Calu3 (cell line): ENCODE measurements at places on chromosomes 2 and 18. TPM values are rescaled to one million over a fixed set of nuclear protein-coding genes. Genes with fewer than 3 reads are reported as not detected.

DNA sequence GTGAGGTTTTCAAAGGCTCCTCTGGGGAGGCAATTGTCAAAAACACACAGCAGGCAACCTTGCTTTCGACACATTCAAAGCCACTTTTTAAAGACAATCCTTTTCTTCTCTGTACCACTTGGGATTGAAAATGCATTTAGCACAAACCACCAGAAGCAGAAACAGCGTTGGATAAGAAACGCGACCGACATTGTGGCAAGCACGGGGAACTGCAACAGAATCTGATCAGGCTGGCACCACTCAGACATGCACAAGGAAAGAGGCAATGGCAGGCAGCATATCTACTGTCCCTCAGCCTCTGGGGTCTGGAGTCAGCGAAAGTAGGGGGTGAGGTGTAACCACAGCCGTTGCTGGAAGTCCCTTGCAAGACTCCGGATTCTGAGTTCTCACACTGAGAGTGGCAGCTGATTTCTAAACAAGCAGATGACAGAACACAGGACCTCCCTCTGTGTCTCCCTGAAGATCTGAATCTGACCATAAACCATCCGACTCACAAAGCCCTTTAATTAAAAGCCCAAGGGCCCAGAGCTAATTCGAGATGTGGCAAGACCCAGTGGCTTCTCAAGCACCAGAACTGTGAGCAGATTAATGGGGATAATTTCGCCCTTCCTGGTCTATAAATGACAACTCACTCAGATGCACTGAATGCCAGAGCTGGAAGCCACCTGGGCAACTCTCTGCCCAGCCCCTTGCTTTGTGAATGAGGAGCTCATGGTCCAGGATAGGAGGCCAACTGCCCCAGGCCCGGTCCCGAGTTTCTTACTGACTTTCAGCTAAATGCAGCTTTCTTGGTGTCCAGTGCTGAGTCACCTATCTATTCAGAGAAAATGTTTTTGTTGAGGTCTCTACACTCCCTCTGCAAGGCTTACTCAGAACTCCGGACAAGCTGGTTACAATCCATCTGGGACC, 29.6 kb downstream of the CYRIA start:
- no peak for DNase-seq

DNA sequence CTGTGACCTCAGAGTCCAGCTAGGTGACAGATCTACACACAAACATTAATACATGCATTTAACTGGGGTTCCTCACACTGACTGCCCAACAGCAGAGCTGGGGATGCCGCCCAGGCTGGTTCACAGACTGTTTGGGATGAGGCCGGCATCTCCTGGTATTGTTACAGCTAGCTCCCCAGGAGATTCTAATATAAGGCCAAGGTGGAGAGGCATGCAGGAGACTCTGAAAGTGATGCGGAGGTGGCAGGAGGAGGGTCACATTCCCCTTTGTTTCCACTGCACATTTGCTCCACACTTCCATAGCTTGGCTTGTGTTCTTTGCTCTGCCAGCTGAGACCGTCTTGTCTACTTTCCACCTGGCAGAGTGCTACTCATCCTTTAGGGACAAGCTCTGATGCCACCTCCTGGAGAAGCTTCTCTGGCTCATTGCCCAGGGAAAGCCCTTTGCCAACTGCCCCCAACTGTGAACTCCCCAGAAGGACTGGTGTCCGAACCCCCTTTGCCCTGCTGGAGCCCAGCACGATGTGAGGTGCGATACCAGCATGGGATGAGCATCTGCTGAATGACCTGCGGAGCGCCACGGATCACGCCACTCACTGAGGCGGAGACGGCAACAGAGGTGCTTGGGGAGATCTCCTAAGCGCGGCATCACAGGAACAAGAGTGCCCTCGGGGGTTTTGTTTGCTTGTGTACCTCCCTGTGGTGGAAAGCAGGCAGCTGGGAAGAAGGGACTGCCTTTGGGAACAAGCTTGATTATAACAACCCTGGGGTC, 88.8 kb downstream of the UXS1 start:
- DNase-seq = no peak

The OSR1 gene
- 1.3 and 1.4 TPM in 2 replicates for total RNA-seq

DNA sequence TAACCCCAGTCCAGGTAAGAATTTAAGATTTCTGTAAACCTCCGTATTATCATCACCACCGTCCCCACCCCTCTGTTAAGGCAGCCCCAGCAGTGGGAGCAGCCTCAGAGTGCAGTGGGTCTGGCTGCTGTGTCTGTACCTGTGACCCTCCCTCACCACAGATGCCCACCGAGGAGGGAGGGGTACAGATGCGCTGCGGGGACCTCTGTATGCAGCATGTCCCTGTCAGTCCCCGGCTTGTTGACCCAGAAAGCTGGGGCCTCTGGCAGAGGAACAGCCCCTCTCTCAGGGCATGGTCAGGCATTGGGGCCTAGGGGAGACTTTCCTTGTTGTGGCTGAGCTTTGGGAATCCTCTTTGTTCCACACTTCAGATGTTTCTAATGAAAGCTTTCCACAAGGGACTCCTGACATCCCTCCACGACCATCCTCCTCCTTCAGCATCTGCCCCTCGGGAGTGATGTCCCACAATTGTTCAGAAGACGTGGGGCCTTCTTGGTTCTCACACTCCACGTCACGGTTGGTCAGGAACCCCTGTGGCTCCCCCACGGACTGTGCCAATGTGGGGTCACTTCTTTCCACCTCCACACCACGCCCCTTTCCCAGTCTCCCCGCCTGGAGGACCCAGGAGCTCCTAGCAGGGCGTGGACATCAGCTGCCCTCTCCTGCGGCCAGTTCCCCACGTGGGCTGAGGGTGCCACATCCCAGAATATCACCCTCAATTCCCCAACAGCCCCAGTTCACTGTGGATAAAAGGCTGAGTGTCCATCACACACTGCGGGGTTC, 384.2 kb upstream of the MYT1L start:
- no peak for DNase-seq

The REG3A gene
- not detected in 2 replicates for total RNA-seq

The ELOA2 gene
- not detected in 2 replicates for total RNA-seq

GRCh38 chr2:239399433-239399920, 1.3 kb downstream of the HDAC4 start:
- peak; percentile 19 for DNase-seq
